ENCODE measurements at places on chromosomes 3 and 15. TPM values are rescaled to one million over a fixed set of nuclear protein-coding genes. Genes with fewer than 3 reads are reported as not detected.

LRRC31 gene
- total RNA-seq, result 0.09 TPM

HESX1 gene
- total RNA-seq, result 2.0 TPM

NKTR gene
- total RNA-seq, result 32.1 TPM

PARP16 gene
- 7.9 TPM for total RNA-seq

DAPK2 gene
- 3.3 TPM for total RNA-seq

ITGB5 gene
- 9.6 TPM for total RNA-seq

UROC1 gene
- 0.38 TPM for total RNA-seq

DNA sequence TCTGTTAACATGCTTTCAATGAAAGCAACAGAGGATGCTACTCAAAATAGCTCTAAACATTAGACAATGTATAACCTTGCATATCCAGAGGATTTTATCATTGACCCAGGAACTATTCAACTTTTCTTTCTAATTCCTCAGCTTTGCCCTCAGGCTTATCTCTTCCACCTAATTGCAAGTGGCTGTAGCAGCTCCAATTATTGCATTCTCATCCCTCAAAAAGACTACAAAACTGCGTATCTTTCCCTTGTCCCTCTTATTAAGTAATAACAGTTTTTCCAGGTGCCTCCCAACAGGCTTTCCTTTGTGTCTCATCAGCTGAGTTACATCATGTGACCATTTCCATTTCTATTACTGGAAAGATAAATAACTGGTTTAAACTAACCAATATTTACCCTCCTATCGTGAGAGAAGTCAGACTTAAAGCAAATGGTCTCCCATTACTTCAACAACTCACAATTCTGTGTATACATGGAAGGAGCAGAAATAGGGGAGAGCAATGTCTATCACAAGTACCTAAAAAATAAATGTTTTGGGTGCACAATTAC is 78.0 kb upstream of the MBNL1 start:
- no peaks in the 10 kb centered on the region for H3K27me3 ChIP-seq
- no peak overlapping the region for H3K27ac ChIP-seq
- no peak overlapping the region for H3K4me3 ChIP-seq
- no peak for DNase-seq
- no peaks in the 10 kb centered on the region for H3K36me3 ChIP-seq
- peaks cover 13% of the 10 kb centered on the region for H3K4me1 ChIP-seq

DNA sequence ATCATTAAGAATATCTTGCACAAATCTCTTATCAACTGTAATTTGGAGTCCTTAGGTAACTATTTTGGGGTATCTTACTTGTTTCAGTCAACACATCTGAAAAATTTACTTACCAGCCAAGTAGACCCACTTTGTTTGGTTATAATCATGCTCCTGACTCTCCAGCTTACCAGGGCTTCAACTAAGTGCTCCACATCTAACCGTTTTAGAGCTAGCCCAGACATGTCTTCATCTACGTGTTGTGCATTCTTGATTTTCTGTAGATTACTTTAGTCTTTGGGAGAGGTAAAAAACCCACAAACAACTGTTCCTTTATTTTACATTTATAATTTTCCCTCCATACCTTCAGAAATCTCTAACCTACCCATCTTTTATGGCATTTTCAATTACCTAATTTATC is 17.2 kb downstream of the EAF2 start:
- H3K36me3 ChIP-seq, result no peaks in the 10 kb centered on the region
- no peak overlapping the region for H3K27ac ChIP-seq
- H3K4me1 ChIP-seq, result no peaks in the 10 kb centered on the region
- H3K27me3 ChIP-seq, result no peaks in the 10 kb centered on the region
- no peak overlapping the region for H3K4me3 ChIP-seq

- no peak overlapping the region for H3K4me3 ChIP-seq
- DNase-seq, result no peak
- H3K27me3 ChIP-seq, result no peaks in the 10 kb centered on the region
These were observed 29.6 kb downstream of the FGF7 start for GRCh38 chr15:49452595-49452994.

- DNase-seq, result no peak
- no peak overlapping the region for H3K4me3 ChIP-seq
- H3K27ac ChIP-seq, result no peak overlapping the region
- no peaks in the 10 kb centered on the region for H3K36me3 ChIP-seq
These were observed 155.1 kb upstream of the TBL1XR1 start for GRCh38 chr3:177352424-177352823.

GRCh38 chr15:26023691-26024090 is 160.6 kb upstream of the ATP10A start:
- no peaks in the 10 kb centered on the region for H3K4me1 ChIP-seq
- no peak overlapping the region for H3K4me3 ChIP-seq
- no peaks in the 10 kb centered on the region for H3K36me3 ChIP-seq
- no peak overlapping the region for H3K27ac ChIP-seq

DNA sequence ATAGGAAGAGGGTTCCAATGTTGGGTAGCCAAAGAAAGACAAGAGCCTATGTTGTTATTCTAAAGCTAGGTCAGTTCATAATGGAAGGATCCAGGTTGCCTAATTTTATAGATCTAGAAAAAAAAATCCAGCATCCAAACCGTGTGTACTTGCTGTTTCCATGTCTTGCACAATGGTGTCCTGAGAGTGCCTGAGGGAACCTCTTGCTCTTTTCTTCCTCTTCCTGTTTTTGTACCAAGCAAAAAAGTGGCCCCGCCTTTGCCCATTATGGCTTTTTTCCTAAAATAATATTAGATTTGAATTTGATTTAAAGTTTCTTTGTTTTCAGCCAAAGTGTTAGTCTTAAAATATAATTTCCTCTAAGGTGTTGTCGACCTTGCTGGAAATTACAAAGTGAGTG is 224.4 kb downstream of the RYR3 start:
- DNase-seq, result no peak
- no peak overlapping the region for H3K4me3 ChIP-seq
- H3K4me1 ChIP-seq, result no peaks in the 10 kb centered on the region
- H3K27ac ChIP-seq, result no peak overlapping the region

DNA sequence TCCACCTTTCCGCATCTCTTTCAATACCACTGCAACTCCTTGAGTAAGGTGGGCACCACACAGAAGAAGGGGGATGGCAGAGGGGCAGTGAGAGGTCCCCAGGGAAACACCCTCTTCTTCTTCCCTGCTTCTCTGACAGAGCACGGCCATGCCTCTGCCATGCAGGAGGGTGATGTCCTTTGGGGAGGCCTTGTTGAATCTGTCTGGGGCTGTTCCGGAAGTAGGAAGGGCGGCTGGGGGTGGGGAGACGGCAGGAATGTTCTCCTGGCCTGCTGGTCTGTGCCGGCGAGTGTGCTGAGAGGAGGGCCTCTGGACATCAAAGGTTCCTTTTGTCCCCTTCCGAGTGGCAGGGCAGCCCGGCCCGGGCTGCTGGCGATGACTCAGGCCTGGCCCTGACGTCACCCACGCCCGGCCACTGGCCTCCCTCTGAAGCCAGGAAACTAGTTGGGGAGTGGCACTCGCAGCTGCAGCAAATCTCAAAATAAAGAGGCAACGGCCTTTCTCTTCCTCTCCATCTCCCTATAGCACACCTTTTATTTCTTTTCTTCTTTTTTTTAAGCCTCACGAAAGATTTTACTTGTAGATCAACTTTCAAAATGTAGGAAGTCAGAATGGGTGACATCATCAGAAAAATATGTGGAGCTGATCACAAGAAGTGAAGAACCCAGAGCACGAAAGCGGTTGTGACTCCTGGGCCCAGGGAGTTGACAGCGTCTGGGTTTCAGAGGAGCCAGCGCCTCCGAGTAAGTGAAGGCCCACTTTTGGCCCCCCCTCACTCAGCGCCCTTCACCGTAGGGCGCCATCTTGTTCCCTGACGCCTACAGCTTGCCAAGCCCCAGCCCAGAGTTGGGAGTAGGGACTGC is at the start of gene ZBTB38:
Gene ZBTB38, plus strand, starts transcription at position 443 of the 863 bp plus-strand sequence. CDS start 73,885 bp downstream, outside the sequence.
- H3K4me3 ChIP-seq, result no peak within 1 kb of the TSS
- no peaks in the 10 kb centered on the region for H3K36me3 ChIP-seq
- H3K4me1 ChIP-seq, result peaks cover 9% of the 10 kb centered on the region

GRCh38 chr3:42419563-42419962 is 9.2 kb upstream of the LYZL4 start:
- no peak overlapping the region for H3K4me3 ChIP-seq
- no peak overlapping the region for H3K27ac ChIP-seq
- no peaks in the 10 kb centered on the region for H3K4me1 ChIP-seq
- DNase-seq, result no peak
- no peaks in the 10 kb centered on the region for H3K27me3 ChIP-seq

GRCh38 chr3:115758076-115758763 is 134.9 kb downstream of the GAP43 start:
- no peaks in the 10 kb centered on the region for H3K4me1 ChIP-seq
- H3K27ac ChIP-seq, result no peak overlapping the region
- DNase-seq, result no peak
- H3K36me3 ChIP-seq, result no peaks in the 10 kb centered on the region

DNA sequence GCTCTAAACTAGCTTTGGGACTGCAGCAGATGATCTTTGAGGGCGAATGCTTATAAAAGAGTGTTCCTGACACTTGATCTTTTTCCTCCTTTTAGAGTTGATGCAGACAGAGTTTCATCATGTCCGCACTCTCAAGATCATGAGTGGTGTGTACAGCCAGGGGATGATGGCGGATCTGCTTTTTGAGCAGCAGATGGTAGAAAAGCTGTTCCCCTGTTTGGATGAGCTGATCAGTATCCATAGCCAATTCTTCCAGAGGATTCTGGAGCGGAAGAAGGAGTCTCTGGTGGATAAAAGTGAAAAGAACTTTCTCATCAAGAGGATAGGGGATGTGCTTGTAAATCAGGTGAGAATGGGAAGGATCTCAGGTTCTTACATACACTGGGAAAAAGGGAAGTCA is 75.7 kb downstream of the KLHL25 start:
- no peak overlapping the region for H3K27ac ChIP-seq
- no peak for DNase-seq
- H3K4me1 ChIP-seq, result no peaks in the 10 kb centered on the region
- H3K36me3 ChIP-seq, result peaks cover 79% of the 10 kb centered on the region

DNA sequence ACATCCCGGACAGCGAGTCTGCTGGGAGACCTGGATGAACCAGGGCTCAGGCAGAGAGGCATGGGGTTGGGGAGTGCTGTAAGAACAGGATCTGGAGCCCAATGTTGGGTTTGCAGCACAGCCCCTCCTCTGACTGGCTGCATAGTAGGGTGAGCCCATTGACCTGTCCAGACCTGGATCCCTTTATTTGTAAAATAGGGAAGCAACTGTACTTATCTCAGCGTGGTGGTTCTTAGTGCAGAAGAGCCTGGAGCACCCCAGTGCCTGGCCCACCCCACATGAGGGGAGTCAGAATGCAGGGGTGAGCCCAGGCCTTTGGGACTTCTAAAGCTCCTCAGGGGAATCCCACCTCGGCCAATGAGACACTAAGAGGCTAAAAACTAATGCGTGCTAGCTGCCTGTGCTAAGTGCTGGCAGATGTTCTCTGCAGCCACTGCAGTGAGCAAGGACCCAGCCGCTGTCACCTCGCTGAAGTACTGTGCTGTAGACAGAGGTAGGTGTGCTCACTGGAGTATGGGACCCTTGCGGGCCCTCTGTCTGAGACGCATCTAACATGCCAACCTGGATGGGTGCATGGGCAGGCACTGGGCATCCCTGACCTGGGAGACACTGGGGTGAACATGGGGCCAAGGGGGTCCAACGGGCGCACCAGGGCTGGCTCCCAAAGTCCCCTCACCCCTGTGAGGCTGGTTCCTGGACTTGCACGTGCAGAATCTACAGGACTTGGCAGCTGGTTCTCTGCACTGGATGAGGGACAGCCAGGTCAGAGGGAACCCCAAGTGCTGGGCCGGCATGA is 95.6 kb downstream of the ATP10A start:
- no peaks in the 10 kb centered on the region for H3K27me3 ChIP-seq
- no peaks in the 10 kb centered on the region for H3K4me1 ChIP-seq
- no peaks in the 10 kb centered on the region for H3K36me3 ChIP-seq
- no peak overlapping the region for H3K27ac ChIP-seq

GRCh38 chr3:101873619-101874018 is 24.3 kb downstream of the NFKBIZ start:
- H3K36me3 ChIP-seq, result no peaks in the 10 kb centered on the region
- DNase-seq, result no peak

DNA sequence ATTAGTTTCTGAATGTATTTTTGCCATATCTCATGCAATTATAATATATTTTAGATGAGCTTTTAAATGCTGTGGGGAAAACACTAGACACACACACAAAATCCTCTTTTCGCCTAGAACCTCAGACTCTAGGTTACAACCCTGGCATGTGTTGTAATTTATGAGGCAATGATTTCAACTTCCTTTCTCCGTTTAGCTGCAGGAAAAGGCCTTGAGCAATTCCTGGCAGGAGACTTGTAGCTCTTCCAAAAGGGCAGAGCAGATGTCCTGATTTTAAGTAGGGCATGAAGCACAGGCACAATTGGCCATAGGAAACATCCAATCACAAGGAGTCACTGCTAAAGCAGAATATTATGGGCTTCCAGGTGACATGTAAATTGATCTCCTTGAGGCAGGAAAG is 82.0 kb downstream of the GPR156 start:
- H3K27me3 ChIP-seq, result no peaks in the 10 kb centered on the region
- no peak overlapping the region for H3K27ac ChIP-seq
- H3K36me3 ChIP-seq, result no peaks in the 10 kb centered on the region
- H3K4me3 ChIP-seq, result no peak overlapping the region
- DNase-seq, result no peak

GRCh38 chr3:24726423-24726822 is 231.8 kb upstream of the THRB start:
- no peaks in the 10 kb centered on the region for H3K4me1 ChIP-seq
- H3K4me3 ChIP-seq, result no peak overlapping the region
- H3K36me3 ChIP-seq, result no peaks in the 10 kb centered on the region

DNA sequence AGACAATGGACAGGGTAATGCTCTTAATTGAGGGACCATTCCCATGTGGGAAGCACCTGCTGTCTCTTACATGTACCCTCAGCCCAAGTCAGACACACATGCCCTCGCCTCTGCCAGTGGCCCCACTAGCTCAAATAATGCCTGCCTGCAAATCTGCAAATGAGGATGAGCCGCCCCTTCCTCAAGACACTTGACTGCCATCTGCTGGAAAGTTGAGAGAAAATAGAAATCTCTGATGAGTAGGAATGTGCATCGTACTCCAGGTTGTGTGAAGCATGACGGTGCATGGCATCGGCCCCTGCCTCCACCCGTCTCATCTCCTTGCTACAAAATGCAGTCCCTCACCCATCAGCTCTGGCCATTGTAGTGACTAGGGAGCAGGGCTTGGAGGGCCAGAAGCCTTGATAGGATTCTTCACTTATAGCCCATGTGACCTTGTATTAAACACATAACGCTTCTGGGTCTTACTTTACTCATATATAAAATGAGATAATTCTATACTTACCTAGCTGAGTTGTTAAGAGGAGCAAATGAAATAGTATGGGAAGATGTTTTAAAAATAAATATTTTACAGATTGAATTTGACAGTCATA is 6.3 kb upstream of the SCN5A start:
- no peak for DNase-seq
- no peaks in the 10 kb centered on the region for H3K36me3 ChIP-seq
- no peaks in the 10 kb centered on the region for H3K4me1 ChIP-seq
- no peak overlapping the region for H3K4me3 ChIP-seq
- peaks cover 7% of the 10 kb centered on the region for H3K27me3 ChIP-seq
